ENCODE measurements at places on chromosomes 1 and 21. TPM values are rescaled to one million over a fixed set of nuclear protein-coding genes. Genes with fewer than 3 reads are reported as not detected.

- DNase-seq = no peak
Measured at GRCh38 chr1:181102841-181103240, 14.3 kb downstream of the IER5 start.

- no peak for DNase-seq
Measured at GRCh38 chr1:220894924-220895256, 15.6 kb downstream of the HLX start.

GRCh38 chr1:219812086-219812485, 116.3 kb downstream of the SLC30A10 start:
- DNase-seq = no peak

KCNK2 gene
- 0.90 TPM for total RNA-seq

DNA sequence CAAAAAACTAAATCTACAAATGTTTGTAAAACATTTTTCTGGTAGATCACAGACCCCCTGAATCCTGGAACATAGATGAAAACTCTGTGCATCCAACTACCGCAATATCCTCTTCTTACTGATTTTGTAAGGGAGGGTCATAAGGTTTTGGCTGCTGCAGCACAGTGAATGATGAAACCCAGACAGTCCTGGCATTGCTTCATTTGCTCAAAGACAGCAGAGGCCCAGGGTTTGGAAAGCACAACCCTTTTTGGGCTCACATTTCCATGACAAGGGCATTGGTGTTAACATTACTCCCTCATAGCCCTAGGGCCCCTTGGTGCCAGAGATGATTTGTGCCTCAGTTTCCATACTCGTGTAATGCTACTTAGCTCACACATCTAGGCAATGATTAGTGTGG, 51.2 kb downstream of the PLXNA2 start:
- DNase-seq = no peak

KIF21B gene
- total RNA-seq = 3.7 TPM

DNA sequence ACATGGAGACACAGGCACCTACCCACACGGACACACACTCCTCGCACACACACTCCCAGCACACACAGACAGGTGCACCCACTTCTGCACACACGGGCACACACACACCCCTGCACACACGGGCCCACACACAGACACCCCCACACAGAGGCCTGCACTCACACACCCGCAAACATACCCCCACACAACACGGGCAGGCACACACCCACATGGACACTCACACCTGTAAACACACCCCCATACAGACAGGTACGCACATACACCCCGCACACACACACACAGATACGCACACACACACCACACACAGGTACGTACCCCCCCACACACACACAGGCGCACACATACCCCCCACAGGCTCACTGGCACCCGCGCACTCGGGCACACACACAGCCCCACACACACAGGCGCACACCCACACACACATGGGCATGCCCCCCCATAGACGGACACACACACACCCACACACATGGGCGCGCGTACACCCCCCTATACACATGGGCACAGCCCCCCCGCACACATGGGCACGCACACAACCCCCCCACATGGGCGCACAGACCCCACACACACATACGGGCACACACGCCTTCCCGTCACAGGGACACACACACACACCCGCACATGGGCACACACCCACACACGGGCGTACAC, 6.1 kb downstream of the ATAD3A start:
- DNase-seq = no peak

FCGR1A gene
- not detected for total RNA-seq

GRCh38 chr1:230240446-230241086, 173.5 kb downstream of the GALNT2 start:
- DNase-seq = no peak

GRCh38 chr1:53378061-53378460, 50.2 kb upstream of the LRP8 start:
- no peak for DNase-seq
